Lower lobe of right lung (tissue), 2 donors: ENCODE measurements at places on chromosomes 12 and 14. TPM values are rescaled to one million over a fixed set of nuclear protein-coding genes. Genes with fewer than 3 reads are reported as not detected.

Gene MSRB3
- 47.3 TPM for total RNA-seq

Gene CLEC4A
- total RNA-seq = 14.1 TPM

DNA sequence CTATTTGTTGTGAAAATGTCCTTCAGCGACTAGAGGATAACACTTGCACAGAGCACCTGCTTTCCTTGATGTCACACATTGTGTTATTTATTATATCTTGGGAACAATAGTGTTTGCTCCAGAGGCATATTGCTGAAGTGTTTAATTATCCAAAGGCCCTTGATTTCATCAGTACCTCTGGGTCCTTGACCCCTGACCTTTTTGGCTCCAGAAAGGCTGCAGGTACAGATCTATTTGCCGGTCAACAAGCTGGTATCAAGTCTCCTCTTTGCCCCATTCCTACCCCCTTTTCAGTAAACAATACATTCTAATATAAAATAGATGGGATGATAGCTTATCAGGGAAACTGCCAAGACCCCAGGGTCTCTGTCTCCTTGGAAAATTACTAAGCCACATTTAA lies 206.8 kb downstream of the DACT1 start:
- DNase-seq = no peak

GRCh38 chr14:105220699-105221597 lies 27.4 kb upstream of the BTBD6 start:
- no peak for DNase-seq

GRCh38 chr12:76035045-76035444 lies 3.5 kb upstream of the PHLDA1 start:
- no peak for DNase-seq

DNA sequence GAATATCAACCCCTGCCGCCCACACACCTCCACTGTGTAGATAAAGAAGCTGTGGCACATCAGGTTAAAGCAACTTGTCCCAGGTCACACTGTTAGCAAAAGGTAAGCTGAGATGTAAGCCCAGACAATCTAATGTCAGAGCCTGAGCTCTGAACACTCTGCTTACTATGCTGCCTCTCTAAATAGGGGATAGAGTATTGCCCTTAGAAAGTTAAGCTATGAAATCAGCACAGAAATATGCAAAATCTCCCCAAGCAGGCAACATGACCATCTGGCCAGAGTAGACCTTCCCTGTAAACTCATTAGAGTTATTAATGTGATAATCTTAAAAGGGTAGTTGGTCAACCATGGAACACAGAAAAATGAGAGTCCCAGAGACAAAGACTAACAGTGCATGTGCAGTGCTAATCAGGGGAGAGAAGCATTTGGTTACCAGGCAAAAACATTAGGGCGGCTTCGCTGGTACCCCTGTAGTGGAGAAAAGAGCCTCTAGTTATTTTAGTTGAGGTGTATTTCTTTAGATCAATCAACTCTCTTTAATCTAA lies 171.0 kb downstream of the BTG1 start:
- DNase-seq = no peak
